ENCODE measurements at places on chromosomes 13 and 19. TPM values are rescaled to one million over a fixed set of nuclear protein-coding genes. Genes with fewer than 3 reads are reported as not detected.

POU4F1 gene
- total RNA-seq: 0.40 TPM

SYT5 gene
- not detected for total RNA-seq

OR7C2 gene
- not detected for total RNA-seq

KCNC3 gene
- 4.3 TPM for total RNA-seq

LIPE gene
- total RNA-seq: 27.0 TPM

PCDH20 gene
- not detected for total RNA-seq

C2CD4C gene
- 0.14 TPM for total RNA-seq

ZNF837 gene
- 1.8 TPM for total RNA-seq

KLK10 gene
- not detected for total RNA-seq
